ENCODE measurements at places on chromosomes 5 and 9.

GRCh38 chr5:142621227-142621626 lies 64.7 kb downstream of the FGF1 start:
- DNase-seq, result no peak

- DNase-seq, result no peak
Measured at GRCh38 chr5:145509336-145510136, 325.6 kb downstream of the PRELID2 start.

DNA sequence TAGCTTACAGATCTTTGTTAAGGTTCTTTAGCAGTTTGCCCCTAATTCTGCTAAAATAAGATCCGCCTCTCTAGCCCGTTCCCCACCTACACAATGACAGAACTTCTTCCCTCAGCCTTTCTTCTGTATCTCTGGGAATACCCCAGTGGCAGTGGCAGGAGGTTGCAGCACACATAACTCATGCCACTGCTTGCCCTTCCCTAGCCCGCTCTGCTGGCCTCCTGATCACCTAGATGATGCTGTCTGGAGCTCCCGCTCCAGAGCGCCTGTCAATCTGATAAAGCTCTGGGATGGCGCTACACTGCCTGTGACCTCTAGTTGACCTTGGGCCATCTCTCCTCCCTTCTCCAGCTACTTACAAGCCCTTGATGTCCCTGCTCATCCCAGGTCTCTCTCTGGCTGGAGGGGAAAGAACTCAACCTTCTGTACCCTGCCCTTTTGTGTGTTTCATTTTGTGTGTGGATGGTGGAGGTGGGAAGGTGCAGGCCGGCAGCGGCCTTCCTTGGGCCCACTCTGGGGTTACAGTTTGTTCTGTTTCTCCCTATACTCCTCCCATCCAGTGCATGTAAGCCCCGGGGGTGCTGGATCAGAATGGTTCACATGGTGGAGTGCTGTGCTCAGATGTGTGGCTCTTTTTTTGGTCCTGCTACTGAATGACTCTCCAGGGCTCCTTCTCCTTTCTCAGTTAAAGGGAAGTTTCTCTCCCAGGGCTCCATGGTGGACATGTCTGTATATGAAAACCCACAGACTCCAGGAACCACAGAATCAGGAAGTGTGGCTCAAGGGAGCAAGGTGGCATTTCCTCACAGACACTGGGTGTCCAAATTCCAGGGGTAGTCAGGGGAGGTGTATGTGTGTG lies 29.1 kb downstream of the MTX3 start:
- DNase-seq, result no peak

GRCh38 chr5:180173875-180174586 lies 35.0 kb downstream of the RASGEF1C start:
- no peak for DNase-seq

DNA sequence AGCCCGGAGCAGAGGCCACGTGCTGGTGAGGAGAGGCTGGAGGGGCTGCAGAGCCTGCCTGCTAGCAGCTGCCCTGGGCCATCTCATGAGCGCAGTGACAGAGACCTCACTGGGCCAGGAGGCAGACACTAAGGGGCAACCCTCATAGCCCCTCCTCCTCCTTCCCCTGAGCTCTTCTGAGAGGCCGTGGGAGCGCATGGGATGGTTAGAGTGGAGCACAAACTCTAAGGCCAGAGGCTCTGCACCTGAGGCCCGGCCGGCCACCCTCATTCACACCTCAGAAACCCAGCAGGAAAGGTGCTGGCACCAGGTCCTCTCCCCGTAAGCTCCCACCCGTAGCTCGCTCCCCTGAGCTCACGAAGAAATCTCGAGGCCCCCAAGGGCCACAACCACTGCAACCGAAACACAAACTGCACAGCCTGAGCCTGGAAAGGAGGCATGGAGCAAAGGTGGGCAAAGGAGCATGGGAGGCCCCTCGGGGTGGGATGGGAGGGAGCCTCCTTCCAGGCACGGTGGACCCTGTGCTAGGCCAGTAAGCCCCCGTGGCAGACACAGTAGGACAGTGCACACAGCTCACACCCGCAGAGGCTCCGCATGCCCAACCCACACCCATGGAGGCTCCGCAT lies 17.7 kb downstream of the CAMSAP1 start:
- no peak for DNase-seq

GRCh38 chr9:109681301-109681700 lies 98.7 kb upstream of the PALM2AKAP2 start:
- no peak for DNase-seq

- DNase-seq, result no peak
Measured at GRCh38 chr9:136529516-136530460, 16.1 kb downstream of the NOTCH1 start.

DNA sequence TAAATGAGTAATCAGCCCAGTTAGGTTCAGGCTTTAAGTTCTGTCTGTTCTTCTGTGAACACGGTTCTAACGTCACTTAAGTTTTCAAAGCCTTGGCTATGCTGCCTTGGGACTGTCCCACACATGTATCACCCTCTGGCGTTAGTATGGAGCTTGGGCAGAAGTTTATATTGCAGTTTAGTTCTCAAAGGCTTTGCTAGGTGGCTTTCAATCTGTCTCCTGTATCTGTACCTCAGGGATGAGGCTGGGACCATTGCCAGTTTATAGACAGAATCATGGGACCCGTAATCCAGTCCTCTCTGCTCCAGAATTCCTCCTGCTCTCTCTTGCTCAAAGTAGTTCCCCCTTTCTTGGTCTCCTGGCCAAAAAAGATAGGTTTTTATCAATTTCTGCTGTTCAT lies 12.1 kb downstream of the C9orf40 start:
- DNase-seq, result no peak

GRCh38 chr5:78699552-78700153 lies 51.1 kb upstream of the LHFPL2 start:
- DNase-seq, result no peak

GRCh38 chr5:135249658-135250057 lies 149.4 kb downstream of the MACROH2A1 start:
- DNase-seq, result no peak

GRCh38 chr5:83516377-83516776 lies 44.8 kb downstream of the VCAN start:
- DNase-seq, result no peak

GRCh38 chr5:87188391-87188790 lies 79.3 kb upstream of the RASA1 start:
- DNase-seq, result no peak

- no peak for DNase-seq
Measured at GRCh38 chr5:181182651-181183050, 22.3 kb downstream of the TRIM7 start.

GRCh38 chr9:98929071-98929470 lies 14.6 kb upstream of the COL15A1 start:
- DNase-seq, result no peak

DNA sequence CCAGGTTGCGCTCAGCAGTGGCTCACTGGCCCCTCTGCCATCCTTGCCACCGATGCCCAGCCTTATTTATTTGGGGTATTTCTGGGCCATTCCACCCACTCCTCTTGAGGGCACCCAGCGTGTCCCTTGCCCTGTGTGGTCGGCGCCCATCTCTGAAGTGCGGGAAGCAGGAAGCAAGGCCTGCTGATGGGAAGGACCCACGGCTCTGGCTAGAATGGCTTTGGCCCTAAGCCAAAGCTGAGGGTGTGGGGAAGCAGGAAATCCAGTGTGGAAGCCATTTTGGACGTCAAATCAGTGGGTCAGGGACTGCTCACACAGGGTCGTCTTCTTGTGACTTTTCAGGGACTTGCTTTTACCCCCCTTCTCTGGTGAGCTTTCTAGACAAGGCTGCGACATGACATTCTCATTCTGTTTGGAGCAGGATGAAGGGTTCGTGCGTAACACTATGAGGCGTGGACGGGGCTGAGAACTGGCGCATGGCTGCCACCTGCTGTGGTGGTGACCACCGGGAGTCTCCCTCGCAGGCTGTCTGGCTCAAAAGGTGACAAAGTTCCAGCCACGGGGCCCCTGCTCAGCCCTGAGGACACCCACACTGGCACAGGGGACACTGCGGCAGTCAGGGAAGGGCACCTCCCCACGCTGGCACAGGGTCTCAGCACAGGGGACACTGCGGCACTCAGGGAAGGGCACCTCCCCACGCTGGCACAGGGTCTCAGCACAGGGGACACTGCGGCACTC lies 50.7 kb upstream of the NKD2 start:
- no peak for DNase-seq

GRCh38 chr5:52802272-52802973 lies 14.7 kb downstream of the ITGA1 start:
- no peak for DNase-seq

GRCh38 chr5:109318455-109319108 lies 91.2 kb downstream of the PJA2 start:
- DNase-seq, result no peak

DNA sequence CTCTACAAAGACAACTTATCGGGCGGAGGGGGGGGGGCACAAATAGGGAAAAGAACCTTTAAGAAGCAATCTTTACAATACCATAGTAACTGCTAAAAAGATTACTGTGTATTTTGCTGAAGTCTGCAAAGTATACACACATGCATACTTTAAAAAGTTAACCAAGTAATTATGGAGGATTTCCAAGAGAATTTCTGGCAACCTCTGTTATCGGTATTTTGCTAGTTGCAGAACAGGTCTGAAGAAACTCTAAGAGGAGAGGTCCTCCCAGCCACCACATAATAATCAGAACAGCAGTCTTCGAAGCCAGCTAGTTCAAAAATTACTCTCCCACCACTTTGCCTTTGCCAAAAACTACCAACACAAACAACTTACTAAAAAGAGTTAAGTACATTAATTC lies 56.1 kb downstream of the UBAP2 start:
- no peak for DNase-seq

- DNase-seq, result peak; percentile 66
Measured at GRCh38 chr5:139633295-139634027, 14.7 kb upstream of the CXXC5 start.

DNA sequence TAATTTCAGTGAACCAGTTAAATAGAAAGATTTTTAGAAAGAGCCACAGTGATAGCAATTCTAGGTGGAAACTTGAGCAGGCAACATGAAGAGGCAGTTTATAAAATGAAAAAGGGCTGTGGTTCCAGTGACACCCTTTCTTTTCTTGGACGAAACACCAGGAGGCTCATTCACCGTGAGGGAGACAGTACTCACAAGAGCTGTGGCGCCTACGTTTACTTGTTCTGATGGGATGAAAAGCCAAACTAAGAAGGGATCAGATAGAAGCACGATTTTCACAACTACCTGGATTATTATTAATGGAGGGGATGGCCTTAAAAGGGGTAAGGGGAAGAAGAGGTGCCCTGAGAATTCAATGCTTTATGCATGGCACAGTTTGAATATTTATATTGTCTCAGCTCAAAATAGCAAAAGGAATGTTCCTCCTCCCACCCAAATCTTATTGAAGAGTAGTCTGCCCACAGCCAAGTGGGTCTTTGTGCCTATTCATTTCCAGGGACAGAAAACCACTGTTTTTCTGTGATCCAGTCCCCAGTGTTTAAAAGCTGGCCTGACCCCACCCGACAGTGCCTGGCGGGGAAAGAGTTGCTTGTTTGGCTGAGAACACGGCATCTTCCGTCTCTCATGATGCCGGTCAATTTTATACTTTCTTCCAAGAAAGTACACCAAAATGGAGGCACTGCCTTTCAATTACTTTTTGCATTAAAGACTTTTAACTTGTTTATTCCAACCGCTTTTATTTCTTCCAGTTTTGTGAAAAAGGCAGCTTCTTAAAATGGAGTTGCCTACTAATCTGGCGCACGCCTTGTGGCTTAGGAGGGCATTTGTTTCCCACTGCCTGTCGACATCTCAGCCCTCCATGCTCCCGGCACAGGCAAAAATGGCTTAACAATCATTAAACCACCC lies 51.9 kb downstream of the HABP4 start:
- DNase-seq, result no peak

DNA sequence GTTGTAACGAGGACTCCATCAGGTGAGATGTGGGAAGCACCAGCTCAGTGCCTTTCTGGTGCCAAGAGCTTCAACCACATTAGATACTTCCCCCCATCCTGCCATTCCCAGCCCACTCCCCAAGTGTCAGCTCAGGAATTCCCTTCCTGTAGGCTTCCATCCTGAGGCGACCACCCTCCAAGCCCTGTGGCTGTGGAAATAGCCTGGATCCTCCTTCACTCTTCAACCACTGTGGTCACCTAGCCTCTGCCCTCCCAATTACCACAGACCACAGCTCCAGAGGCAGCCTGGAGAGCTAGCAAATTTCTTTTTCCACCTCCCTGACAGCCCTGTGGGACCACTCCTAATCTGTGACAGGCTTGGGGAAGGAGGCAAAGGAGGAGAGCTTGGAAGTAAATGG lies 219.8 kb upstream of the MAP3K1 start:
- no peak for DNase-seq

- DNase-seq, result no peak
Measured at GRCh38 chr9:127683723-127684122, 23.1 kb upstream of the CFAP157 start.

GRCh38 chr5:102154291-102154690 lies 141.8 kb downstream of the SLCO4C1 start:
- DNase-seq, result no peak

GRCh38 chr9:93077811-93078210 lies 18.2 kb upstream of the CARD19 start:
- DNase-seq, result no peak

All from NCI-H1694 treated with DMSO at 0.1 percent for 48 hours (cell line).